GM23248 (cell line): ENCODE measurements at places on chromosomes 16 and 17.
A peak's percentile ranks its signal among the peaks of the same experiment; 100 is the strongest.

DNA sequence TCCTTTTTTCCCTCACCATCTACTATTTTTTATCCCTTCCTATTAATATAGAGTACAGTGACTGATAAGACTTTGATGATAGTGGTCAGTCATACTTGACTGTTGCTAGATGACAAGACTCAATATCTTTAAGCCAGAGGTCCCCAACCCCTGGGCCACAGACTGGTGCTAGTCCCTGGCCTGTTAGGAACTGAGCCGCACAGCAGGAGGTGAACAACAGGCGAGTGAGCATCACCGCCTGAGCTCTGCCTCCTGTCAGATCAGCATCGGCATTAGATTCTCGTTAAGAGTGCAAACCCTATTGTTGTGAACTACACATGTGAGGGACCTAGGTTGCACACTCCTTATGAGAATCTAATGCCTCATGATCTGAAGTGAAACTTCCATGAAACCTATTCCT is 341.3 kb downstream of the BCAS3 start:
- DNase-seq = no peak

- peak; percentile 93 for DNase-seq
These were observed 18.8 kb downstream of the TNRC6A start for GRCh38 chr16:24748242-24748641.

- peak; percentile 100 for DNase-seq
These were observed 5.5 kb upstream of the MXRA7 start for GRCh38 chr17:76716146-76716838.

- no peak for DNase-seq
These were observed 30.5 kb upstream of the NXPH3 start for GRCh38 chr17:49545007-49545660.

- no peak for DNase-seq
These were observed 138.0 kb upstream of the WSB1 start for GRCh38 chr17:27155866-27156265.

GRCh38 chr16:77723108-77723514 is 797 bp downstream of the NUDT7 start:
- DNase-seq = peak; percentile 71

- peak; percentile 34 for DNase-seq
These were observed 169.0 kb upstream of the ZFHX3 start for GRCh38 chr16:73216932-73217331.

- peak; percentile 83 for DNase-seq
These were observed 873 bp downstream of the NPLOC4 start for GRCh38 chr17:81635973-81636504.

DNA sequence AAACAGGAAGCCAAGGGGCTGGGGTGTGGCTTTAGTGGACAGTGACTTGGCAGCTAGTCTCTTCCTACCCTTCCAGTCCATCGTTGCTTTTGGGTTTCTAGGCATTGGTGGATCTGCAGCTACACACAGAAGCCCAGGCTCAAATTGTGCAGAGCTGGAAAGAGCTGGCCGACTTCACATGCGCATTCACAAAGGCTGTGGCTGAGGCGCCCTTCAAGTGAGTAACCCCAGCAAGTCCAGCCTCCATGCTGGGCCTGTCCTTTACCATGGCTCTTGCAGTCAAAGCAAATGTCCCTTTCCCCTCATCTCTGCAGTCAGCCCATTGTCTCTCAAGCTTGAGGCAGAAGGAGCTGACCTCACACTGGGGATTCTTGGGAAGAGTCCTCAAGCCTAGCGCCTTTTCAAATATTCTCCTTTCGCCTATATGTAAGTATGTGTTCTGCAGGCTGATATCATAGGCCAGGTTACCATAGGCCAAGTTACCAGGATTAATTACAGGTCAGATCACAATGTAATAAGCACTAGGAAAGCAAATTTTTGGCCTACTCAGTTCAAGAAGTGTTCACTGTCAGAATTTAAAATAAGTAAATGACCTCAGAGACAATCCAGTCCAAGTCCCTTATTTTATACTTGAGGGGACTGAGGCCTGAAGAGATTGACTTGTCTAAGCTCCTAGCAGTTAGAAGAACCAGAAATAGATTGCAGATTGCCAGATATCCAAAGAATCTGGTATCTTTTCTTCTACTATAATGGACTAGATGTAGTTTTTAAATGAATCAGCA is 6.5 kb downstream of the EME1 start:
- no peak for DNase-seq

- peak; percentile 81 for DNase-seq
These were observed 29.0 kb downstream of the PIMREG start for GRCh38 chr17:6473128-6473767.

DNA sequence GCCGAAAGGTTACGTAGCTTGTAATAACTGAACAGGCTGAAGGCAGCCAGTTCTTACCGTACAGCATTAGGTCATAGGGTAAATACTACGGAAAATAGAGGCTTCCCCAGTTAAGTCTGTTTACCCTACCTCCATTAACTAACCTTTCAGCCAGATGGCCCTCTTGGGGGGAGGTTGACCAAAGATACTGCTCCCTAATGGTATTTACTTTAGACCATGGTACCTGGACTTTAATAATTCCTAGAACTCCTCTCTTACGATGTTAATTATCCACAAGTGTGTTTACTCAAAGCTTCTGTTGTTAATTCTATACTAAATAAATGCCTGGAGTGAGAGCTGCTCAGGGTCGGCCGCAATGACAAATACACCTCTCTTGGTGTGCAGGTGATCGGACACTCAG is 9.8 kb upstream of the ADAT1 start:
- no peak for DNase-seq

- no peak for DNase-seq
These were observed 957.1 kb upstream of the RBFOX1 start for GRCh38 chr16:6375465-6376075.

GRCh38 chr17:44733753-44734152 is 25.0 kb upstream of the ADAM11 start:
- no peak for DNase-seq
